Aorta (tissue), 5 donors: ENCODE measurements at places on chromosomes 7 and 10.

- no peak for DNase-seq
These were observed 26.9 kb upstream of the SORBS1 start for GRCh38 chr10:95588025-95588424.

DNA sequence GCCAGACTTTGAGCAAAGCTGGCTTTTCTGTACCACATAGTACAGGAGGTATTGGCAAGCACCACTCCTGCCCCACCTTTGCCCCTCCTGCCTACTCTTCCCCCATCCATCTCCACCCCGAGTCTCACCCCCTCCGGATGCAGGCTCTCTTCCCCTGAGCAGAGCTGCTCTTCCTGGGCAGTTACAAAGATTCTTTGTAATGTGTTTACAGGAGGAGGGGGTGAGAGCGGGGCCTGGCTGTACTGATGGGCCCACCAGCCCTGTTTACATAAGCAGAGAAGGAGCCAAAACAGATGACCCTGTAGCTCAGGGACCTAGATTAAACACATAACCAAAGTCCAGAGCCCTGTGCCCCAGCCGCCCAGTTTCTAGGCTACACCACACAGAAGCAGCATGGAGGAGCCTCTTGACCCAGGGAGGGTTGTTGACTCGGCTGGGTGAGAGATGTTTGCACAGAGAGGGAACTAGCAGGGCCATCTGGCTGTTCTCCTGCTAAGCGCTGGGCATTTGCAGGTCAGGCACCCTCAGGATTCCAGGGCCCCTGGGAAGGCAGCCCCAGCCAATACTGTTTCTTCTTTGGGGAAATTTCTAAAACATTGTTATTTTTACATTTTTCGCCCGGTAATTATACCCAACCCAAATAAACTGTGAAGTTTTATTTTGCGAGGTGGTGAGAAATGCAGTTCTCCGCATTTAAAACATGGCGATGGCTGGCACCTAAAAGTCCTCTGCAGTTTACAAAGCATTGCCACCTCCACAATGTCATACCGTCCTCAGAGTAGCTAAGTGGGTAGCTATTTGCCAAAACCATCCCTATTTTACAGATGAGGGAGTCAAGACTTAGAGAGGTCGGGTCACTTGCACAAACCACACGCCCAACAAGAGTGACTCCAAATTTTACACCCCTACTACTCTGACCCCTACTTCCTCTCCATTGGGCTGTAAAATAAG lies 11.4 kb upstream of the ZKSCAN1 start:
- DNase-seq: no peak

DNA sequence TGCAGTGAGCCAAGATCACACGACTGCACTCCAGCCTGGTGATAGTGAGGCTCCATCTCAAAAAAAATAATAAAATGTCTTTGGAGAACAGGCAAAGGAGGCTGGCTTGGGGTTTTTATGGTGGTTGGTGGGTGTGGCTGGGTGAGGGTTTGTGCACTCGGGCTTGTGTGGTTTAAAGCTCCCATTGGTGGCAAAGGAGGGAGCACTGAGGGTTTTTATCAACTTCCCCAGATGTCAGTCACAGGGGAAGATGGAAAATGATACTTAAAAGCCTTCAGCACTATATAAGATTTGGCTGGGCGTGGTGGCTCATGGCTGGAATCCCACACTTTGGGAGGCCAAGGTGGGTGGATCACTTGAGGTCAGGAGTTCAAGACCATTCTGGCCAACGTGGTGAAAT lies 16.3 kb upstream of the RNF216 start:
- DNase-seq: no peak

DNA sequence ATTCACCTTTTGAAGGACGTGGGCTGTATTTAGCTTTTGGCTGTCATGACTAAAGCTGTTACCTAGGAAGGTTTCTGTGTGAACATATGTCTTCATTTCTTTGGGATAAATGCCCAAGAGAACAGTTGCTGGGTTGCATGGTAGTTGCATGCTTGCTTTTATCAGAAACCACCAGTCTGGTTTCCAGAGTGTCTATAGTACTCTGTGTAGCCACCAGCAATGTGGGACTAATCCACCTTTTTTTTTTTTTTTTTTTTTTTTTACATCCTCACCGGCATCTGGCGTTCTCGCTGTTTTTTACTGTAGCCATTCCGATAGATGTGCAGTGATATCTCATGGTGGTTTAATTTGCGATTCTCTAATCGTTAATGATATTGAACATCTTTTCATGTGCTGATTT lies 297.8 kb downstream of the SDK1 start:
- DNase-seq: no peak
